ENCODE measurements at places on chromosomes 16 and 17.

- H3K4me1 ChIP-seq: no peaks in the 10 kb centered on the region
- H3K36me3 ChIP-seq: no peaks in the 10 kb centered on the region
- no peak for DNase-seq
- no peak overlapping the region for H3K27ac ChIP-seq
- no peak overlapping the region for H3K4me3 ChIP-seq
Observed at GRCh38 chr16:73831220-73831619, 465.4 kb upstream of the PSMD7 start.

GRCh38 chr17:69525920-69526841, 111.7 kb downstream of the MAP2K6 start:
- no peak overlapping the region for H3K27ac ChIP-seq
- H3K36me3 ChIP-seq: peaks cover 47% of the 10 kb centered on the region
- no peak for DNase-seq
- H3K4me1 ChIP-seq: no peaks in the 10 kb centered on the region

- H3K27me3 ChIP-seq: no peaks in the 10 kb centered on the region
- H3K4me3 ChIP-seq: no peak overlapping the region
- peak; percentile 68 for DNase-seq
- peak overlapping the region; percentile 51 for H3K27ac ChIP-seq
Observed at GRCh38 chr17:17119533-17119932, 77.3 kb downstream of the MPRIP start.

- no peaks in the 10 kb centered on the region for H3K36me3 ChIP-seq
- peaks cover 4% of the 10 kb centered on the region for H3K4me1 ChIP-seq
- no peak overlapping the region for H3K27ac ChIP-seq
- DNase-seq: peak; percentile 36
- H3K27me3 ChIP-seq: no peaks in the 10 kb centered on the region
- H3K4me3 ChIP-seq: no peak overlapping the region
Observed at GRCh38 chr17:34378664-34379101, 15.7 kb upstream of the CCL1 start.

GRCh38 chr17:66929591-66929990, 34.9 kb upstream of the CACNG4 start:
- no peak overlapping the region for H3K4me3 ChIP-seq
- H3K27ac ChIP-seq: no peak overlapping the region
- no peaks in the 10 kb centered on the region for H3K4me1 ChIP-seq

- no peak overlapping the region for H3K4me3 ChIP-seq
- H3K27ac ChIP-seq: no peak overlapping the region
- peaks cover 35% of the 10 kb centered on the region for H3K4me1 ChIP-seq
- H3K36me3 ChIP-seq: no peaks in the 10 kb centered on the region
- DNase-seq: no peak
- peaks cover 8% of the 10 kb centered on the region for H3K27me3 ChIP-seq
Observed at GRCh38 chr16:56614549-56614991, 6.2 kb downstream of the MT2A start.

DNA sequence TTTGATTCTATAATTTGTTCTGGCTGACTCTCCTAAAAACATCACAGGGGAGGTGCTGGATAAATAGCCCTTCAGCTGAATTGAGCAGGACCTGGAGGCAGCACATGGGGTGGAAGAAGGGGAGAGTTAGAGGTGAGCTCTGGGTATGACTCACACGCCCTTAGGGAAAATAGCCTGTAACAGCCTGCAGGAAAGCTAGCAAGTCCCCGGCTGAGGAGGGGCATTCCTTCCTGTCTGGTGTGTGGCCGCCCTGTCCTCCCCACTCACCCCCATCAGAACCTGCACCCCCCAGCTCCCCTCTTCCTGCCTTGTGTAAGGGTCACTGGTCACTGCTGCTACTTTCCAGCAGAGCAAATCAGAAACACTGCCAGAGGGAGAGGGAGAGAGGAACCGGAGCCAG, 187.4 kb downstream of the C16orf95 start:
- H3K4me3 ChIP-seq: no peak overlapping the region
- no peaks in the 10 kb centered on the region for H3K4me1 ChIP-seq
- no peak for DNase-seq
- no peaks in the 10 kb centered on the region for H3K36me3 ChIP-seq
- H3K27ac ChIP-seq: no peak overlapping the region

All from CD4-positive, alpha-beta T cell (primary cell).